Activated CD4-positive, alpha-beta memory T cell treated with anti-CD3 and anti-CD28 coated beads, Interleukin-2, amount 10 ng/mL, durations not matched to agents 7 days and 5 days (primary cell): ENCODE measurements at places on chromosomes 2 and 18.

DNA sequence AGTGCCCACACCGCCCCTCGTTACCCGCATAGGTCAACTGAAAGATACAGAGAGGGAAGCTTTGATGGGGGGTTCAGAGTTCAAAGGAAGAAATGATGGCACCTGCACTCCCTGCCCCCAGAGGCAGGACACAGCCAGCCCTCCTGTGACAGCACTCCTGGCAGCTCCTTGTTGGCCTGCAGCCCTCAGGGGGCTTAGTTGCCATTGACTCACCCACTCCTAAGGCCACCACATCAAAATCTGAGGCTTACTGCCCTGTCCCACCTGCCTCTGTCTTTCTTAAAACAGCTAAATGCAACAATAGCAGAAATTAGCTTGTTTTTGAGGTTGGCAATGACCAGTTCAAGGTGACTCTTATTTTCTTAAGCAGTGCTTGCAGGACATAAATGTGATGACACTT, 31.6 kb upstream of the SLC35F6 start:
- no peak overlapping the region for H3K4me3 ChIP-seq
- no peak for DNase-seq
- no peak overlapping the region for H3K27ac ChIP-seq
- no peaks in the 10 kb centered on the region for H3K36me3 ChIP-seq
- no peaks in the 10 kb centered on the region for H3K4me1 ChIP-seq

- H3K27me3 ChIP-seq = peaks cover 3% of the 10 kb centered on the region
- no peaks in the 10 kb centered on the region for H3K36me3 ChIP-seq
- no peak for DNase-seq
- no peak overlapping the region for H3K4me3 ChIP-seq
- no peak overlapping the region for H3K27ac ChIP-seq
Measured at GRCh38 chr2:173043897-173044519, 31.6 kb upstream of the MAP3K20 start.

GRCh38 chr2:40786636-40787035, 334.7 kb upstream of the SLC8A1 start:
- H3K27ac ChIP-seq = no peak overlapping the region
- no peaks in the 10 kb centered on the region for H3K4me1 ChIP-seq
- no peak for DNase-seq
- no peaks in the 10 kb centered on the region for H3K27me3 ChIP-seq

GRCh38 chr18:56238576-56238975, 399.8 kb downstream of the TXNL1 start:
- H3K27ac ChIP-seq = no peak overlapping the region
- no peak for DNase-seq
- no peak overlapping the region for H3K4me3 ChIP-seq

- no peaks in the 10 kb centered on the region for H3K36me3 ChIP-seq
- no peaks in the 10 kb centered on the region for H3K27me3 ChIP-seq
- DNase-seq = no peak
- H3K4me3 ChIP-seq = no peak overlapping the region
Measured at GRCh38 chr2:226115832-226116200, 683.8 kb downstream of the IRS1 start.

- no peak overlapping the region for H3K27ac ChIP-seq
- no peaks in the 10 kb centered on the region for H3K27me3 ChIP-seq
- no peaks in the 10 kb centered on the region for H3K4me1 ChIP-seq
- H3K36me3 ChIP-seq = no peaks in the 10 kb centered on the region
Measured at GRCh38 chr2:6181525-6181924, 489.3 kb downstream of the SOX11 start.

GRCh38 chr2:147398996-147399395, 445.8 kb upstream of the ACVR2A start:
- no peak overlapping the region for H3K4me3 ChIP-seq
- peaks cover 8% of the 10 kb centered on the region for H3K27me3 ChIP-seq
- DNase-seq = no peak
- H3K4me1 ChIP-seq = no peaks in the 10 kb centered on the region
- no peaks in the 10 kb centered on the region for H3K36me3 ChIP-seq
